ENCODE measurements at places on chromosomes 13 and 19.

DNA sequence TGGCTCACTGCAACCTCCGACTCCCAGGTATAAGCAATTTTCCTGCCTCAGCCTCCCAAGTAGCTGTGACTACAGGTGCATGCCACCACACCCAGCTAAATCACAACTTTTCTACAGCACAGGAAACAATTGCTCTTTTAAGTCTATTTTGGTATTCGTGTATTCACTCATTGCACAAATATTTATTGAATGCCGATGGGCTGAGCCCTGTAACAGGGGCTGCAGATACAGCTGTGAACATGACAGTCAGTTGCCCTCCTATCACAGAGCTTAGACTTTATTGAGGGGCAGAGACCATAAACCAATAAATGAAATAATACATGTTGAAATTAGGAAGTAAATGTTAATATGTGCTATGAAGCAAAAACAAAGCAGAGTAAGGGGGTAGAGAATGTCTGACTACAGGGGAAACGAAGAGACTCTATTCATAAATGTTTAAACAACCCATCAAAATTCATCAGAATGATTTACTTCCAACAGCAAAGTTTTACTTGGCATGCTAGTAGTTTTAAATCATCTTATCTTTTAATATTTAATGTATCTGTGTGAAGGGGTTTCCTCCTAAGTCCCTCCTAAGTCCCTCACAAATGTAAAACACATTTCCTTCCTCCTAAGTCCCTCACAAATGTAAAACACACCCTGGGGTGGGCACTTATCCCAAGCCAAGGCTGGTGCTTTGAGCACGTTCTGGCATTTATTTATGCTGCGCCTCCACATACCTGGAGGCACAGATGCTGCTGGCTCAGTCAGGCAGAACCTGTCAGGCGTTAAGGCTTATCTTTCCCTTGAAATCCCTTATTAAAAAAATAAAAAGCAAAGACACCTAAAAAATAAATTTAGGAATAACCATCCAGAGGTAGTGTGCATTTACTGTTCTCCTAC is 140.8 kb downstream of the MIPEP start:
- no peak for DNase-seq

- DNase-seq: no peak
These were observed 199.0 kb downstream of the NUFIP1 start for GRCh38 chr13:44790289-44790688.

DNA sequence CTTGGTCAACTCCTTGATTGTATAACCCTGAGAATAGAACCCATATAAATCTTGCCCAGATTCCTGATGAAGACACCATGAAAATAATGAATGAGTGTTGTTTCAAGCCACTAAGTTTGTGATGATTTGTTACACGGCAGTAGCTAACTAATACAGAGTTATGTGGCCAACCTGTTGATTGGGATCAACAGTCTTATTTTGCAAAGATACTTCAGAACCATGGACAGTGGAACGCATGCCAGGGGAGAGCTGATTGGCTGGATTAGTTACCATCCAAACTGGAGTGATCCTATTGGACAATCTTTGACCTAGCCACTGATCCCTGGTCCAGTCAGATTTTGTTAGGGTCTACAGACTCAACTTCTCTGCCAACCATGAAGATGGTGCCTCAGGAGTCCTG is 26.6 kb downstream of the CD70 start:
- no peak for DNase-seq

DNA sequence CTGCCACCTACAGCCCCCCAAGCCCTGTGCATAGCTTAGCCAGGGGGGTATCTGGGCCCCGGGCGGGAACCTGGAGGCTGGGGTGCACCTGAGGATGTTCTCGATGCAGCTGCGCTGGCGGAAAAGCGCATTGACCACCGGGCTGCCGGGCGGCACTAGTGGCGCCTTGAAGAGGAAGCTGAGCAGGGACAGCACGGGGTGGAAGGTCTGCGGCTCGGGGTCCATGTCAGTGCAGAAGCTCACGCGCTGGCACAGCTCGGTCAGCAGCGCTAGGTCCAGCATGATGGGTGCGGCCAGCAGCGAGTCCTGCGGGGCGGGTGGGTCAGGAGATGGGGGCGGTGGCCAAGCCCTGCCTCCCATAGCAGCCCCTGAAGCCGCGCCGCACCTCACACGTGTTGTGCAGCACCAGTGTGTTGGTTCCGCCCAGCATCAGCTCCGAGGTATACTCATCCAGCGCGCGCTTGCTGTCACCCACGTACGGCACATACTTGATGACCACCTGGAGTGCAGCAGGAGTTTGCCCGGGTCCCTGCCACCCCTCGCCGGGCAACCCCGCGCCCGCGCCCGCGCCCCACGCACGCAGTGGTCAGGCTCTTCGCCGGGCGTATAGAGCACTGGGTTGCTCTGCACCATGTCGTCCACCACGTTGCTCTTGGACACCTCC is 2.6 kb downstream of the ISYNA1 start:
- no peak for DNase-seq

GRCh38 chr13:29304148-29304547 is 291.3 kb downstream of the SLC7A1 start:
- no peak for DNase-seq

DNA sequence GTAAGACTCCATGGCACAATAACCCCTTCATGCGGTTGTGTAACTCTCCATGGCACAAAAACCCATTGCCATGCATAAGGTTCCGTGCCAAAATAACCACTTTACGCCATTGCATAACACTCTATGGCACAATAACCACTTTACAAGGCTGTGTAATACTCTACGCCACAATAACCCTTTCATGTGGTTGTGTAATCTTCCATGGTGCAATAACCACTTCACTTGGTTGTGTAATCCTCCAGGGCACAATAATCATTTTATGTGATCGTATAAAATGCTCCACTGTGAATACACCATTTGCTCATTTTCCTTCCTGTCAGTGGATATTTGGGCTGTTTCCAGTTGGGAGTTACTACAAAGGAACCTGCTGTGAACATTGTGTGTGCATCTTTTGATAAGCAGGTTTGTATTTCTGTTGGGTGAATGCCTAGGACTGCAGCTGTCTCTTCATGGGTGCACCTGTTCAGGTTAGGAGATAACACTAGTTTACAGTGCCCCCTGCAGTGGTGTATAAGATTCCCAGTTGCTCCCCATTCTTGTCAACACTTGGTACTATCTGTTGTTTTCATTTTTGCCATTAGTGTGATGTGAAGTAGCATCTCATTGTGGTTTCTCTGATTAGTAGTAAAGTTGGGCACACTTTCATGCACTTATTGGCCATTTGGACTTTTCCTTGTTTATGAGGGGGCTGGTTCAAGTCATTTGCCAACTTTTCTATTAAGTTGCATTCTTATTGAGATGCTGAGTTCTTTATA is 21.1 kb upstream of the ZSCAN18 start:
- no peak for DNase-seq

GRCh38 chr13:97456047-97456446 is 22.1 kb downstream of the RAP2A start:
- DNase-seq: no peak

- DNase-seq: no peak
These were observed 16.2 kb upstream of the NFIC start for GRCh38 chr19:3350014-3350663.

DNA sequence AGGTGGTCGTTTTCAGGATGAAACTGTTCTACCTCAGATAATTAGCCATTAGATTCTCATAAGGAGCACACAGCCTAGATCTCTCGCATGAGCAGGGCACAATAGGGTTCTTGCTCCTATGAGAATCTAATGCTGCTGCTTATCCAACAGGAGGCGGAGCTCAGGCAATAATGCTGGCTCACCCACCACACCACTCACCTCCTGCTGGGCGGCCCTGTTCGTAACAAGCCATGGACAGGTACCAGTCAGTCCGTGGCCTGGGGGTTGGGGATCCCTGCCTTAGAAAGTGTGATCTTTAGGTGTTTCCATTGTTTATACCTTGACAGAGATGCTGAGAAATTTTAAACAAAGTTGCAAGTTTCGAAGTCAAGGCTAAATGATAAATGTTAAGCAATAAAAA is 344.6 kb upstream of the HTR2A start:
- no peak for DNase-seq

DNA sequence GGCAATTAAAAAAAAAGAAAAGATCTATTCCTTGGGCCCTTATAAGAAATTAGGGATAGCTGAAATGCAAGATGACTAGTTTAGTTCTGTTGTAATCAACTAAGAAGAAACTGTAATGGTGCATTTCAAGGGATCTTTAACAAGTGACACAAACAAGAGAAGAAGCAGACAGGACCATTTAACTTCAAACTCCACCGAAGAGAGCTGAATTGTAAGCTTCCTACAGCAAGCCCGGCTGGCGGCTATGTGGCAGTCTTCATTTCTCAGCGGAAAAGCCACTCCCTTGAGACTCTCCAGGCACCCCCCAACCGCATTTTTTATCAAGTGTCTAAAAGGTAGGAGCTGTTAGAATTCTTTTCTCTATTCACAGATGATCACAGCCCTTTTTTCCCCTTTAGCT is 305.2 kb upstream of the ZNF507 start:
- no peak for DNase-seq

- no peak for DNase-seq
These were observed 19.5 kb upstream of the MEIS3 start for GRCh38 chr19:47438793-47439220.

DNA sequence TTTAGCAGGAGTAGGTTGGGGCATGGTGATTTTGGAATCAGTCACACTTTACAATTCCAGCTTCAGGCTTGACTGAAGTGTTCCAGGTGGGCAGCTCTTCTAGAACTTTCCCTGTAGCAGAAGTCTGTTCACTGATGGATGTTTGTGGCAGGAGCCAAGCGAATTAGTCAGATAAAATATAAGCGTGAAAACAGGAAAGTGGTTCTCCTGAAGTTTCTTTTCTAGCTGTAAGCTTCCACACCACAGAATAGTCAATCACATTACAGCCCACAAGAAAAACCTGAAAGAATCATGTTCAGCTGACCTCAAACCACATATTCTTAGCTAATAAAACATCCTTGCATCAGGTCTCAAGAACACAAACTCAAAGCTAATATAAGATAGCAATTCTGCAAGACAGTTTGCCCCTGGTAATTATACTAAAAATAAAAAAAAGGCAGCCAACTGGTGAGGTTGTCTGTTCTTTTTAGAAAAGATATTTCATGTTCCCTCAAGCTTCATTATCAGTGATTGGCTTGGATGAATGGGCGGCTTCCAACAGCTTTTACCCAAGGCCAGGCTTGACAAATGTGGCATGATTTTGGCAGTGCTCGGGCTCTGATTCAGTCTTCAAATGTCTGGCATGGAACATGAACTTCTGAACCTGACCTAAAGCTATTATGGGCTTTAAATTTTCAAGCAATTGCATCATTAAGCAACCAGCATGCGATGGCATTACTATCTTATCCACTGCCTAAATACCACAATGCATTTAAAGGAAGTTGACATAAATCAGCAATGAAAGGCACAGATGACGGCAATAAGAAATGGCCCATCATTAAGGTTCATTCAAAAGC is 136.8 kb downstream of the DCLK1 start:
- DNase-seq: no peak

DNA sequence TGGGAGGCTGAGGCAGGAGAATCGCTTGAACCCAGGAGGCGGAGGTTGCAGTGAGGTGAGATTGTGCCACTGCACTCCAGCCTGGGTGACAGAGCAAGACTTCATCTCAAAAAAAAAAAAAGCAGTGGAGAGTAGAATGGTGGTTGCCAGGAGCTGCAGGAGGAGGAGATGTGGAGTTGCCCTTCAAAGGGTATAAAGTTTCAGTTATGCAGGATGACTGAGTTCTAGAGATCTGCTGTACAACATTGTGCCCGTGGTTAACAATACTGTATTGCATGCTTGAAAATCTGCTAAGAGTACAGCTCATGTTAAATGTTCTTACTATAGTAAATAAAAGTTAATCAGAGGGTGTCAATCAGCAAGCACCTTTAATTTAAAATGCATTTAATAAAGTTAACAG is 28.4 kb upstream of the LATS2 start:
- no peak for DNase-seq

- no peak for DNase-seq
These were observed 100.6 kb upstream of the FRY start for GRCh38 chr13:31930901-31931522.

GRCh38 chr13:54226876-54227275 is 1198.3 kb downstream of the OLFM4 start:
- DNase-seq: no peak

DNA sequence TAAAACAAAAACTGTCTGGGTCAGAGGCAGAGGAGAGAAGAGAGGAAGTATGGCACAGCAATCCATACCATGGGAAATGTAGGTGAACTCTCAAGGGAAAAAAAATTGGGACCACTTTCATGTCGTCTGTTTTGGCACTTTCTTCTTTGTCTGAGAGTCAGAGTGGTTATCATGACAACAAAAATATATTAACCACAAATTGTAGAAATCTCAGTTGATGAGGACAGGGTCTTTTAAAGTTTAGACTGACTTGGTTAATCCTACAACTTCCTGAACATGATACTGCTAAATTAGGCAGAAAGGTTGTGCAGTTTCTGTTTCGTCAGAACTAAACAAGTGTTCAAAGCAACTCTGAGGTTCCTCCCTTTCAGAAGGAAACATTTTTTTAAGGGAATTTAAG is 15.2 kb downstream of the KLF5 start:
- DNase-seq: no peak

DNA sequence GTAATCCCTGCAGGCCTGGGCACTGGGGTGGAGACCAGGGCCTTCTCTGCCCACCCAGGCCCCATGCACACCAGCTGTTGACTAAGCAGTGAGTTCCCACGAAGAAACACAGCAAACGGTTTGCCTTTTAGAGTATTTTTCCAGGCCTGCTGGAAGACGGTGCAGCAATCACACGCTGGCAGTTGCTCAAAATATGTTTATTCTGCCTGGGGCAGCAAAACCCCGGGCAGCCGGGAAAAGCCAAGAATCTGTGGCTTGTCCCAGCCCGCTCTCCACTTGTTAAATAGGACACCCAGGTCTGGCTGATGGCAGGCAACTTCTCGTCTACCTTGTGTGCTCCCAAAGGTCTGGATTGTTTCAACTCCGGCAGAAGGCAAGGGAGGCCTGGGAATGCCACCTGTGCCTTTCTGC is 40.8 kb downstream of the GGACT start:
- DNase-seq: no peak

- DNase-seq: no peak
These were observed at the start of gene CD22 for GRCh38 chr19:35328851-35329285. Gene CD22 (plus strand): TSS chr19:35329187. CDS start chr19:35332041, 2,854 bp downstream.

DNA sequence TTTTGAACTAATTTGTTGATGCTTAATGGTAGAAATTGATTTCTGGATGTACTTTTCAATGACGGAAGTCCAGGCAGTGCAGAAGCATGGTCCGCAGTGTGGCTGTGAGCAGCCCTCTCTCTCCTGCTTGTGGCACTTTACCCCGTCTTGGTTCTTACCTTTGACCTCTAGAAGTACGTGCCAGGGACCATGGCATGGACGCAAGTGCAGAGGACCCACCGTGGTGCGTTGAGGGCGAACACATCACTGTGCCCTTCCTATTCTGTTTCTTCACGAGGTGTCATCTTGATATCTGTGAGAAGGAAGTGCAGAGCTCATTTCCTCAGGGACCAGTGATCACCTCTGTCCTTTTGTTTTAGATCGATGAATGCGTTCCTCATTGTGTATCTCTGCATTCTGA is 135.2 kb downstream of the ATP11A start:
- DNase-seq: no peak

DNA sequence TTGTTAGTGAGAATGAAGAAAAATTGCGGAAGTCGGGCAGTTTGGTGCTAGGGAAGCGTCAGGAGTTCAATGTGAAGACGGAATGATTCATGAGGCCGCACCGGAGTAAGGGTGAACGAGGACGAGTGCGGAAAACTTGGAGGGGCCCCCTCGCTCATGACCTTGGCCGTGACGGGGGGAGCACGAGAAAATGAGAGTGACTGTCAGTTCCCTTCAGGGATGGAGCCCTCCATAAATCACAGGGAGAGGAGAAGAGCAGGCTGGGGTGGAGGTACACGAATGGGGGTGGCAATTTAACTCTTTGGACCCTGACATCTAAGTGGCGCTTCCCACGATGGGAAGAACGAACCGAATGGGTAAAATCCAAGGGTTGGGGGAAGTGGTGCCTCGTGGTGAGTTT is 486.4 kb downstream of the TSHZ3 start:
- DNase-seq: no peak
